ENCODE measurements at places on chromosomes 6 and 20. TPM values are rescaled to one million over a fixed set of nuclear protein-coding genes. Genes with fewer than 3 reads are reported as not detected.

DNA sequence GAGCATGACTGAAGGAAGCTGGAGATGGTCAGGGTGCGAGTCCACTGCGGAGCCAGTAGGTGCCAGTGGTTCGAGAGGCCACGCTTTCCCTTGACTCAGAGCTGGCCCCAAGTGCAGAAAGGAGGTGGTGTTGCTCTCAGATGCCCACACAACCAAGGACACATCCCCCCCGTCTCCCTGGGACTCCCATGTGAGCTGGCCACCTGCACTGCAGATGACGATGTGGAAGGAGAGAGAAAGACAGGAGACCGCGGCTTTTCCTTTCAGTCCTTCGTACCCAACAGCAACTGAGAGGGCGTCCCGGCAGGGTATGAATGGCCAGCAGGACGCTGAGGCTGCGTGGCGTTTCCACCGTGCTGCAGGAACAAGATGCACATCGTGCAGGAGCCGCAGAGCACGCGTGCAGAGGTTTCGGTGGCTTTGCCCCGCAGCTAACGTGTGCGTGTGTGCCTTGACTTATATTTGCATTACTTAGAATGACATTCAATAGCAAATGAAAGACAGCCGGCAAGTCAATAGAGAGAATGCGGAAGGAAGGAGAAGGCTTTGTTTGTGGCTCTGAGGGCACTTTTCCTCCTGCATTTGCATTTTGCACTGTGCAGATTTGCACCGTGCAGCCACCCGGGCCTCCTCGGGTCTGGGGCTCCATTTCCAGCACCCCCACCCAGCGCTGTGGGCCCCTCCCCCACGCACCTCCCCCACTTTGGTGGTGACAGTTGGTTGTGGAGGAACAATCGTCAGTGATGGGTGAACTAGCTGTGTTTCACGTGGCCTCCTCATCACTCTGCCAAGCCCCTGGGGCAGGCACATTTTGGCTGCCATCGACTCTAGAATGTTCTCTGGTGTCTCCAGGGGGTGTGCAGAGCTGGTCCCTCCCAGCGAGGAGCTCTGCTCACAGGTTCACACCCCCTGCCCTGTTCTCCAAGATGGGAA is 26.4 kb upstream of the BHLHE23 start:
- DNase-seq, result no peak

DNA sequence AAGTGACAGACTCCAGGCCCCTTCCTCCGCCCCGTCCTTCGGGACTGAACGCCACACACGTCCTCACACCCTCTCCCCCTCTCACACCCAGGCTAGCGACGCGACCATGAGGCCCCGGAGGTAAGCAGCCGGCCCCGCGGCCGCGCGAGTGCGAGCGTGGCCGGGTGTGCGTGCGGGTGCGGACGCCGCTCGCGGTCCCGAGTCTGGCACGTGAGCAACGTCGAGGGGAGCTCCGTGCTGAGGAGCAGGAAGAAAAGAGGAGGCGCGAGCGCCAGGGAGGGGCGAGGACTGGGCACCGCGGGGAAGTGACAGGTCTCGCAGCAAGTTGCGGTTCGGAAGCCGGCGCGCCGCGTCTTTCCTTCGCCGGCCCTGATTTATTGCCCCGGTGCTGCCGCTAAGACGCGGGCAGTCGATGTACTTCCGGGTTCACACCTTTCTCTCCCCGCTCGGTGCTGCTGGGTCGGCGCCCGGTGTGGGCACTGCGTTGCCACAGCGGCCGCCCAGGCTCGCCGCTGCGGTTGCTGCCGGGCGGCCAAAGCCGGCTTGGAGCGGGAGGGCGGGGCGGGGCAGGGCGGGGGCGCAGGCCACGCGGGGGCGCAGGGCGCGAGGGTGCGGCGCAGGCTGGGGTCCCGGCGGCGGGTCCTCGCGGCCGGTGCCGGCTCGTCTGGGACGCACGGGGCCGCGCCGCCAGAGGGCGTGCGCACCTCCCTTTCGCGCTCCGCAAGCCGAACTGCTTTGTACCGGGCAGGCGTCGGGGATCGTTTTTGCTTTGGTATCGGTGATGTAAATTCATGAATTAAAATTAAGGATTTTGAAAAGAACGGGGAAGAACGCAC is 15.8 kb upstream of the LIN28B start:
- no peak for DNase-seq

DNA sequence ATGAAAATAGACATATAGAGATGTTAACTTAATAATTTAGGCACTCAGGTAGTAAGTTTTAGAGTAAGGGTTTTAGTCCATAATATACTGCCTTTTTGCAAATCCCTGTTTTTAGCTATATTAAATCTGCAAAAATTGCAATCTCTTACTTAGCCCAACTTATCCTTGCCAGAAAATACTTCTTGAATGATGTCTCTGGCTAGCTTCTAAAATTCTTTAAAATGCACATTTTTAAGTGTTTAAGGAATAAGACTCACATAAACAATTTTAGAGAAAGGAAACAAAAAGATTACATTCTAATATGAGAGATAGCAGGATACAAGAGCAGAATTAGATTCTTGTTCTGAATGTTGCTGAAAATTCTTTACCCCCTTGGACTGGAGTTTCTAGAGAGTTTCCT is 25.8 kb upstream of the RFPL4B start:
- DNase-seq, result no peak

- DNase-seq, result no peak
Observed at GRCh38 chr6:158910484-158911440, 89.2 kb downstream of the RSPH3 start.

Gene HAO1
- not detected for total RNA-seq

GRCh38 chr6:1327630-1328029 is 15.7 kb downstream of the FOXQ1 start:
- no peak for DNase-seq

DNA sequence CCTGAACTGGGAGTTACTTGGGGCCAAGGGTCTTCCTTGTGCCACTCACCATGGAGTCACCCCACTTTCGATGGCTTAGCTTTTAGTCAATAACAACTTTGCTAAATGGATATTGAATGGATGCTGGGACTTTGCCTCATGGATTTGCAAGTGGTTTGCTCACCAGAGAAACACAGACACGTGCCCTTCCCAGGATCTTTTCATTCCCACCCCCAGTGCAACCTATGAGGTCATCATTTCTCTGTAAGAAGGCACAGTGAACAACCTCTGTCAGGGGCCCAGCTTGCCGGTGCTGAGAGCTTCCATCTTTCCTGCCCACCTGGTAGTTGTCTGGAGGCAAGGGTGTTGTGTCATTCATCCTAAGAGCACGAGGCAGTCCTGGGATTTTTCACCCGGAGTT is 256.8 kb upstream of the PMEPA1 start:
- DNase-seq, result no peak

- DNase-seq, result no peak
Observed at GRCh38 chr6:71392276-71392675, 103.7 kb downstream of the OGFRL1 start.

- DNase-seq, result peak; percentile 14
Observed at GRCh38 chr20:9262653-9263194, 193.8 kb downstream of the PLCB4 start.

GRCh38 chr6:13368731-13369115 is 40.4 kb upstream of the TBC1D7 start:
- DNase-seq, result no peak

Gene SLC35D3
- not detected for total RNA-seq

GRCh38 chr6:154592199-154592860 is 81.8 kb upstream of the CNKSR3 start:
- DNase-seq, result no peak

GRCh38 chr20:62025832-62026563 is 39.7 kb downstream of the TAF4 start:
- DNase-seq, result peak; percentile 18

DNA sequence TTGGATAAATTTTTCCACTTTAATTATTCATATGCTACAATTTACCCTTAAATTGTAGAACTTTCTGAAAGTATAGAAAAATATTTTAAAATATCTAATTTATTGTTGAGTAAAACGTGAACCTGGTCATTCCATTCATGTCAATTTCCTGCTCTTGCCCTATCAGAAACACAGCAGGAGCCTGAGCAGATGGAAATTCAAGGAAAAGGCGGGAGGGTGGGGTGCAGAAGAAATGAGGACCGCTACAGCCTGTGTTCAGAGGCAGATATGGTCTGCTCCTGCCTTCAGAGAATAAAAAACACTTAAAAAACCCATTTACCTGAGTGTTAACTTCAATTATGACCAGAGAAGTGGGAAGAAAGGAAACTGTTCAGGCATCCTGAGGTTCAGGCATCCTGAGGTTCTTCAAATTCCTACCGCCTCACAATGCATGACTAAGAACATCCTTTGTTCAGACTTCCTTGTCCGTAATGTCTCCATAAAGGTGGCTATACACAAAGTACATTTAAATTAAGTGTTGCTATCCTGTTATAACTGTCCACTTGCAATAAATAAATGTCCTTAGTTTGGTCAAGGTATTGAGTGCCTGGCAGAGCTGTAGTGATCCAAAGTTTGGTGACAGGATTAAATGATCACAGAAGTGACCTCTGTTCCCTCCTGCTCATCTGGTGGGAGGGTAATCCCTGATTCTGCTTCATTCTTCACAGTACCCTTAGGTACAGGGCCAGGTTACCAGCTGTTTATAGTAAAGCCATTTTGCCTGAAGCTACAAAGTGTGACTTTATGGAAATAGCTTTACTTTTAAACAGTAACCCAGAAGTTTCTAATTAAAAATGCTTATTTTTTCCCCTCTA is 109.1 kb downstream of the MAN1A1 start:
- DNase-seq, result no peak

Gene SNX9
- 72.3 TPM for total RNA-seq

DNA sequence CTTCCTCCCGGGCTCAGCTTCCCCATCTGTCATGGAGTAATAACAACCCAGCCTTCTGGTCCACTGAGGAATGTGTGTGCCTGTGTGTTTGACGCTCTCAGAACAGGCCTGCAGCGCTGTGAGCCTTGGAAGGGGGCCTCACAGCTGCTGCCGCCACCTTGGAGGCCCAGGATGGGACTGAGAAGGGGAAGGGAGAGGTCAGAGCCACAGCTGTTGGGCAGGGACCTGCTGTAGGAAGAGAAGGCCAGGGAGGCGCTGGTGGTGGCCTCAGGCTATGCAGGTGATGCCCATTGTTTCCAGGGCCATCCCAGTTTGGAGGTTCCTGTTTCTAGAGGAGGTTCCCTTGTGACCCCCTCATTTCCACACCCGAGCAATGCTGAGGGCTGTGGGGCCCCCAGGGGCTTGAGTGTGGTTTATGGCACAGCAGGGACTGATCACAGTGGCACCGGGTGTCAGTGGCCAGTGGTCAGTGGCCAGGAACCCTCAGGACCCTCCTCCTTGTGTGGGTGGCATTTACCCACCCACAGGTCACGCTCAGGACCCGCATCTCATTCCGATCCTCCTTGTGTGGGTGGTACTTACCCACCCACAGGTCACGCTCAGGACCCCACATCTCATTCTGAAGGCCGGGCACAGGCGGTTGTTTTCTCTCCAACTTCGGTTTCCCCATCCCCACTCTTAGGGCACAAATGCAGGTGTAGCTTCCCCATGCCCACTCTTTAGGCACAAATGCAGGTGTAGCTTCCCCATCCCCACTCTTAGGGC is 14.0 kb downstream of the TPD52L2 start:
- no peak for DNase-seq

GRCh38 chr20:9241232-9241692 is 172.4 kb downstream of the PLCB4 start:
- DNase-seq, result peak; percentile 23

- DNase-seq, result no peak
Observed at GRCh38 chr20:49684335-49684997, 29.2 kb downstream of the B4GALT5 start.

GRCh38 chr6:33761922-33762629 is 15.4 kb upstream of the IP6K3 start:
- no peak for DNase-seq

DNA sequence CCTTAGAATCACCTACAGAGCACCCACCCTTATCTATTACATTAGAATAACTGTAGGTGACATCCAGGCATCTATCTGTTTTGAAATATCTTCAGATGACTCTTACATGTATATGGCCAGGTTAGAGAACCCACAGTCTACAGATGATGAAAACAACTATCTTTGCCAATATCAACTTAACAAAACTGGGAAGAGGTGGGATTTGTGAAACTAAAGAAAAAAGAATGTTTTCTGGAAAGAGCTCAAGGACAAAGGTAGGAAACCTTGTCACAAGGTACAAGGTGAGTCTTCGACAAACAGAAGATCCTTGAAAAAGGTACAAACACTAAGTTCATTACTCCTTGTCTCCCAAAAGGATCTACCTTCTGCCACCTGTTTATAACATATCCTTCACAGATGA is 47.0 kb upstream of the DST start:
- no peak for DNase-seq

Gene ZNF311
- total RNA-seq, result 0.05 TPM

DNA sequence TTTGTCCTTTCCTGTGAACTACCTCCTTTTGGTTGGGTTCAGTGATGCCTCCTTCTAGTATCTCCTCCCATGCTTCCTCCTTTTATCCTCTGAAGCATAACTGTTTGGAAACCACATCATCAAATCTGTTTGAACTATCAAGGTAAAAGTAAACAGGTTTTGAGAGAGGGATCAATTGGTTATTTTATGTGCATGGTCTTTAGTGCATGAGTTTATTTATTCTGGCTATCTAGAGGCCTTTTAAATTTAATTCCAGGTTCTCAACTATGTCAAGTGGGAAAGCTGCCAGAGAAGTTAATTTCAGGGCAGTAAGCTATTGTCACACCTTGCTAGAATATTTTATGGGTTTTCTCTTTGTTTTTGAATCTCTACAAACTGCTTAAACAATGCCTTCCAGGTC is 54.1 kb downstream of the WASF1 start:
- no peak for DNase-seq

Gene NKX2-4
- not detected for total RNA-seq

GRCh38 chr20:33419140-33419974 is 18.0 kb upstream of the CDK5RAP1 start:
- no peak for DNase-seq

DNA sequence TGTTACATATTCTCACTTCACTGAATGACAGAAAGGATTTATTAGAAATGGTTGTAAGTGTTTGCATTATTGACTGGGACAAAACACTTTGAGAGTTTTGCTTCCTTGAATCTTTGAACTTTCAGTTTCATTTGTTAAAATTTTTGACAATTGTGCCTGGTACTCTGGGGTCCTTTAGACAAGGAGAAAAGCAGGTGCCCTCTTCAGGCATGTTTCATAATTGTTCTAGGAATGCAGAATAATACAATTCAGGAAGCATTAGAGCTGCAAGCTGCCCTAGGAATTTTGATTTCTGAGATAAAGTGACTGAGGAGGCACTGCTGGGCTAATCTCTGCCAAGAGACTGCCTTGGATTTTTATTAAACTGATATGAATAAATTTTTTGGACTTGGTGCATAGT is 49.7 kb downstream of the TOP1 start:
- no peak for DNase-seq

Gene PGC
- total RNA-seq, result not detected

DNA sequence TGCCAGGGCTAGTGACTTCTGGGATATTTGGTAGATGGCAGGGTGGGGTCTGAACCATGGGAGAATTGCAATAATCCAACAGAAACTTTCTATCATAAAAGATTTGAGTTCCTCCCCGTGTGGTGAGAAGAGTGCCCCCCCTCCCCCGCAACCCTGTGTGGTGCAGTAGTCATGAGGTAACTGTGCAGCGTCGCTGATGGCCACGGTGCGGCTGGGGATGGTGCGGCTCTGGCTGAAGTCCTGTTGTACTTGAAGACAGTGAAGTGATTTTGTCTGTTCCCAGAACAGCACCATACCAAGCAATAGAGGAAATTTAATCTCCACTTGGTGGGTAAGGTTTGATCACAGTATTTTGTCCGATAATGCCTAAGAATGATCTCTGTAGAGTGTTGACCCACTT is 654.8 kb upstream of the POU3F2 start:
- DNase-seq, result no peak
